ENCODE measurements at places on chromosomes 2 and 18.

- DNase-seq: no peak
Observed at GRCh38 chr2:105296017-105296611, 33.4 kb downstream of the TGFBRAP1 start.

DNA sequence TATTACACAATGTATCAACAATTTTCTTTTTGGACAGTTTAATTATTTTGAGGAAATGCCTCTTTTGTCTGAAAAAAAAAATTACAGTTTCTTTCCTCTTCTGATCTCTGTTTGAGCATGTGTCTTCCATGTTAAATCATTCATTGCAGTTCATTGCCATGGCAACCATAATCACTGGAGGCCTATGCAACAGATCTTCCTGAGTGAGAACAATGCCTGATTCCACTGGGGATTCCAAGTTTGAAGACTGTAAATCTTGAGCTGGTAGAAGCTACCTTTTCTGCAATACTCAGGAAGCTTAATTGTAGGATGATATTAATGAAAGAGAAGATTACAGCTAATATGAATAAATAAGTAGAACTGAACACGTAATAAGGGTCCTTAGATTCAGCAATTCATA lies 721.4 kb upstream of the CNTNAP5 start:
- no peak for DNase-seq

DNA sequence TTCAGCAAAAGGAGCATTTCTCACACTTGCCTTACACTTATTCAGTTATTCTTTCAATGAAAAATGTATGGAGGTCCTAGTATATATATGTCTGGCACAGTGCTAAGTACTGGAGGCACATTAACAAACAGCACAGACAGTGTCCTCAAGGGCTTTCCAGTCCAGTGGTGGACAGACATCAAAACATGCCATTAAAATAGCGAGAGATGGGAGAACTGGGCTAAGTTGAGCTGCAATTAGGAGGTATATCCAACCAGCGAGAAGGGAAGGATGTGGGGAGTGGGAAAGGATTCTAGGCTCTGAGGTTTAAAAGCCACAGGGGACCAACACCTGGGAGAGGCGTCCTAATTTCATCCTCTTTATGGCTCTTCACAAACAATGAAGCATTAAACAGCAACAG lies 127.5 kb upstream of the TTC39C start:
- DNase-seq: no peak

DNA sequence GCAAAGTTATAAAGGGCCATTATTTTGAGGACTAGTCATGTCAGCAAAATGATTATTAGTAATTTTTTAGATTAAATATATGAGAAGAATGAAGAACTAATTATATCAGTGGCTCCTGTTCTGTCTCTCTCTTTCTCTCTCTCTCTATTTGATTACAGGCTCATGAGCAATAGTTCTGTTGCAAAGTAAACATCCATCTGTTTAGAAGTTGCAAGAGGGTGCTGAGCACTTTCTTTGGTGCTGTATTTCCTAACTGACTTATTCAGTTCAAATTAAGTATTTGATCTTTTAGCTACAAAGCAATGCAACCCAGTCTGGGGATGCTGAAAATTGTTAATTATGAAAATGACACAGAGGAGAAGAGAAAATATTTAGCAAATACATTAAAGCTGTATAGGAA lies 408.1 kb upstream of the UBE2E3 start:
- DNase-seq: no peak

DNA sequence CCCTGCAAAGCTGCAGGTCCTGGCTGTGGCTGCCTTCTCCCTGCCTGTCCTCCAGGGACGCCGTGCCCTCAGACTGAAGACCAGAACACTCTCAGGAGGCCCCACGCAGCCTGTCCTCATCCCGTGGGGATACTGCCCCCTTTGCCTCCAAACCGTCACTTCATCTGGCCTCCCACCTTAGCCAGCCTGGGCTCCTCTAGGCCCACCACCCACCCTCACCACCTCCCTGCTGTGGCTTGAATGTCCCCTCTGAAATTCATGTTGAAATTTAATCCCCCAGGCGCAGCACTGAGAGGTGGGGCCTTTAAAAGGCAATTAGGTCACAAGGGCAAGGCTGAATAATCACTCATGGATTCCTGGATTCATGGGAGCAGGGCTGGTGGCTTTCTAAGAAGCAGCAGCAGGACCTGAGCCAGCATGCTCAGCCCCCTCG lies 198.2 kb downstream of the SEPTIN10 start:
- DNase-seq: no peak

- no peak for DNase-seq
Observed at GRCh38 chr2:96154506-96155380, 9.5 kb upstream of the DUSP2 start.

GRCh38 chr18:49716035-49716434 lies 97.3 kb downstream of the ACAA2 start:
- no peak for DNase-seq

- no peak for DNase-seq
Observed at GRCh38 chr2:8827729-8828128, 9.7 kb downstream of the KIDINS220 start.

- no peak for DNase-seq
Observed at GRCh38 chr2:207819021-207819797, 49.5 kb upstream of the FZD5 start.
